Activated CD4-positive, alpha-beta T cell treated with anti-CD3 and anti-CD28 coated beads for 4 hours (primary cell): ENCODE measurements at places on chromosomes 1 and 21.

DNA sequence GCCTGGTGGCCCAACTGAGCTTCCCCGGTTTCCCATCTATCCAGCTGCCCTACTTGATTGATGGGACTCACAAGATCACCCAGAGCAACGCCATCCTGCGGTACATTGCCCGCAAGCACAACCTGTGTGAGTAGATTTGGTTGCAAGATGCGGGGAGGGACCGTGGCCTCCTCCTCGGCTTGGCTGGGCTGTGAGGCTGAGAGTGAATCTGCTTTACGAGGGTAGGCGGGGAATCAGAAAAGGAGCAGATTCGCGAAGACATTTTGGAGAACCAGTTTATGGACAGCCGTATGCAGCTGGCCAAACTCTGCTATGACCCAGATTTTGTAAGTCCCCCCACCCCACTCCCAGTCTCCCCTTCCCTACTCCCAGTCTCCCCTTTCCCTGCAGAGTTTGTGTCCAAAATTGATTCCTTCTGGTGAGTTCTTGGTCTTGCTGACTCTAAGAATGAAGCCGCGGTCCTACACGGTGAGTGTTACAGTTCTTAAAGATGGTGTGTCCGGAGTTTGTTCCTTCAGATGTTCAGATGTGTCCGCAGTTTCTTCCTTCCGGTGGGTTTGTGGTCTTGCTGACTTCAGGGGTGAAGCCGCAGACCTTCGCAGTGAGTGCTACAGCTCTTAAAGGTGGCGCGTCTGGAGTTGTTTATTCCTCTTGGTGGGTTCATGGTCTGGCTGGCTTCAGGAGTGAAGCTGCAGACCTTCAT is 1.5 kb downstream of the GSTM2 start:
- DNase-seq = no peak

DNA sequence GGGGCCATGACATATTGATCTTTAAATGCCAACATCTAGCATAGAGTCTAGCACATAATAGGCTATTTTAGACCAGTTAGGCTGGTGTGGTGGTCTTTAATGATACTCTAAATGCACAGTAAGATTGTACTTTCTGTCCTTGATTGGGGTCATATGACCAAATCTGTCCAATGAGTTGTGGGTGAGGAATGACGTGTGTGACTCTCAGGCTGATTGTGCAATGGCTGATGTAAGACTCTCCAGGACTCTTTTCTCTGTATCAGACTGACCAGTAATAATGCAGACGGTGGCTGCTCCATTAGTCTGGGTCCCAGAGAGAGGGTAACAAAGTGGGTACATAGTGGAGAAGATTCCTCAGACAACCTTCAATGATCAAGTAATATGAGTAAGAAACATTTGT is 541.6 kb upstream of the CAMK1G start:
- no peak for DNase-seq

DNA sequence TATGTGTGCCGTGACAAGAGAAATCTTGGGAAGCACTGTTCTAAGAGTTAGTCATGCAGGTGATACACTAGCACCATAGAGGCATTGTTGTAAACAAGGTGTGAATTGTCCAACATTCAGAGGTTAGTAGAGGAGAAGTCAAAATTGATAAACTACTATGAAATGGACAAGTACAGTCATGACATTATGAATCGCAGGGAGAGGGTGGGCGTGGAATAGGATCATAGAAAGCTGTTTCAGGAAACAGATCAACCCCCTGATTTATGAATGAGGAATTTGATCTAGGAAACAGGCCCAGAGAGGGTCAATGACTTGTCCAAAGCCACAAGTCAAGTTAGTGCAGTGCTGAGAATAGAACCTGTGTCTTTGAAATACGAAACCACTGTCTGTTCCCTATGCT is 58.5 kb upstream of the LAX1 start:
- no peak for DNase-seq

GRCh38 chr1:182101415-182102042 is 40.0 kb upstream of the ZNF648 start:
- DNase-seq = no peak

GRCh38 chr1:214473387-214473786 is 78.0 kb downstream of the PTPN14 start:
- DNase-seq = no peak

DNA sequence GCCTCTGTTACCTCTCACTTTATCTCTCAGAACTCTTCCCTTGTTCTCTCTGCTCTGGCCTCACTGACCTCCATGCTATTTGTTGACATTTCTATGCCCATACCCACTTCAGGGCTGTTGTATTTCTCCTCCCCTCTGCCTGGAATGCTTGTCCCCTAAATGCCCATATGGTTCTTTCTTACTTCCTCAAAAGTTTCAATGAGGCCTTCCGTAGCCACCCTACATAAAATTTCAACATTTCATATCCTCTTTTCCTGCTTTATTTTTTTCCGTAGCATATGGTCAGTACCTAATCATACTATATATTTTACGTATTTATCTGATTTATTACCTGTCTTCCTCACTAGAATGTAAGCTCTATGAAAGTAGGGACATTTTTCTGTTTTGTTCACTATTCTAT is 47.1 kb upstream of the ZYG11A start:
- DNase-seq = no peak

DNA sequence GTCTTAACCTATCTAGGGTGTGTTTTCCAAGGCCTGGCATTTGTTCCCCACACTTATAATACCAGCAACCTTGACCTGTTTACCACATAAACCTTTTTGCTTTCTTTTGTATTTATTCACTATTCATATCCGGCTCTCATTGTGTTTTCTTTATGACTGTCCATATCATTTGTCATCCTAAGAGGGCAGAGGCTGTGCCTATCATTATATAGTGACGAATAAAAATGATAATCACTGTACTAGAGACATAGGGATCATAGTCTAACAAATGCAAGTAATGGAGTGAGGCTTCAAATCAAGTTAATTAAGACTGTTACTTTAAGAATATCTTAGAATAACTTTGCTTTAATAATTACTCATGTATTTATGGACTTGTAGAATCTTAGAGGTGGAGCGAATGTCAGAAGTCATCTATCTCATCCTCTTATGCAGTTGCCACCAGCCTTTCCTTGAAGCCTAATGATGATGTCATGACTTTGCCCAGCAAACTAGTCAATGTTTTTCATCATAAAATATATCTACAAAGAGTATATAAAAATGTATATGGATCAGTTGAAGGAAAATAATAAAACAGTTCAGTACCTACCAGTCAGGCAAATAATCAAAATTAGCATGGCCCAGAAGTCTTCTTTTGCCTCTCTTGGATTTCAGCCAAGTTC is 4.7 kb upstream of the ETV3 start:
- DNase-seq = no peak
